ENCODE measurements at places on chromosomes 12 and 14. TPM values are rescaled to one million over a fixed set of nuclear protein-coding genes. Genes with fewer than 3 reads are reported as not detected.

LTBP2 gene
- 11.9 TPM for total RNA-seq

COX8C gene
- total RNA-seq = 0.94 TPM

ABCC9 gene
- 77.6 TPM for total RNA-seq

HOXC10 gene
- not detected for total RNA-seq

CPM gene
- total RNA-seq = 7.7 TPM

RNFT2 gene
- total RNA-seq = 0.62 TPM

MYF5 gene
- total RNA-seq = not detected

PDZRN4 gene
- not detected for total RNA-seq

KITLG gene
- total RNA-seq = 10.1 TPM

OR10G2 gene
- total RNA-seq = not detected

GPRC5D gene
- not detected for total RNA-seq

SRRM4 gene
- 0.30 TPM for total RNA-seq

POLE2 gene
- 0.38 TPM for total RNA-seq

SYT1 gene
- total RNA-seq = 0.38 TPM

STYK1 gene
- total RNA-seq = not detected

BRMS1L gene
- 10.3 TPM for total RNA-seq

SOAT2 gene
- total RNA-seq = not detected

SCN8A gene
- 0.13 TPM for total RNA-seq

TBC1D30 gene
- total RNA-seq = 0.83 TPM

NPAS3 gene
- total RNA-seq = 1.7 TPM

FAM186B gene
- total RNA-seq = 0.46 TPM

ARHGEF25 gene
- 14.3 TPM for total RNA-seq

HELB gene
- total RNA-seq = 0.81 TPM

APOF gene
- not detected for total RNA-seq

TMEM132C gene
- total RNA-seq = 2.2 TPM

SLC5A8 gene
- total RNA-seq = not detected

ARHGDIB gene
- total RNA-seq = 49.9 TPM

CBLN3 gene
- total RNA-seq = 0.65 TPM

KRT83 gene
- total RNA-seq = not detected

MYH7 gene
- 11,793 TPM for total RNA-seq

SERPINA10 gene
- not detected for total RNA-seq

B4GALNT3 gene
- 32.1 TPM for total RNA-seq

CISTR gene
- total RNA-seq = 0.83 TPM

FAM181A gene
- not detected for total RNA-seq

BCAT1 gene
- total RNA-seq = 5.1 TPM

RSRC2 gene
- total RNA-seq = 35.1 TPM

C12orf43 gene
- total RNA-seq = 7.2 TPM

RGS6 gene
- 26.1 TPM for total RNA-seq

PLEK2 gene
- not detected for total RNA-seq

PLEKHG7 gene
- not detected for total RNA-seq
